Stimulated activated CD8-positive, alpha-beta memory T cell treated with anti-CD3 and anti-CD28 coated beads, Interleukin-12 subunit alpha, Interleukin-12 subunit beta, amount 100 ng/mL, for 4 hours (primary cell): ENCODE measurements at places on chromosomes 7 and 10.

DNA sequence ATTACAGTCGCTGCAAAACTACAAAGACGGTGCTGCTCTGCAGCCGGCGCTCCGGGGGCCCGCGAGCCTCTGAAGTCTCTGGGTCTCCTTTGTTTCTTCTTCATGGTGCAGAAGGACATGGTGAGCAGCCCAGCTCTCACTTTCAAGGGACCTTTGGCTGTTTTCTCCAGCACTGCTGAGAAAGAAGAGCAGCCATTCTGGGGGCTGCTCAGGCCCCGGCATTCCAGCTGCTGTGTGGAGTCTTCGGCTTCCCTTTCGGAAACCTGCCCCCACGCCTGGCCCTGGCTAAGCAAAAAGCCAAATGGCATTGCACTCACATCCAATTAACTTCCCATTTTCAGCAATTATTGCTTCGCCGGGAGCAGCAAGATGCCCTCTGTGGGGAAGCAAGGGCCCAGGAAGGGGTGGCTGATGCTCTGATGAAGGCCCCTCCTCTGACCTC, 555.7 kb downstream of the PTPRN2 start:
- no peak for DNase-seq

- DNase-seq, result no peak
These were observed 24.1 kb downstream of the ZRANB1 start for GRCh38 chr10:124966008-124966407.

- no peak for DNase-seq
These were observed 201.3 kb downstream of the MAD1L1 start for GRCh38 chr7:2031451-2031845.

DNA sequence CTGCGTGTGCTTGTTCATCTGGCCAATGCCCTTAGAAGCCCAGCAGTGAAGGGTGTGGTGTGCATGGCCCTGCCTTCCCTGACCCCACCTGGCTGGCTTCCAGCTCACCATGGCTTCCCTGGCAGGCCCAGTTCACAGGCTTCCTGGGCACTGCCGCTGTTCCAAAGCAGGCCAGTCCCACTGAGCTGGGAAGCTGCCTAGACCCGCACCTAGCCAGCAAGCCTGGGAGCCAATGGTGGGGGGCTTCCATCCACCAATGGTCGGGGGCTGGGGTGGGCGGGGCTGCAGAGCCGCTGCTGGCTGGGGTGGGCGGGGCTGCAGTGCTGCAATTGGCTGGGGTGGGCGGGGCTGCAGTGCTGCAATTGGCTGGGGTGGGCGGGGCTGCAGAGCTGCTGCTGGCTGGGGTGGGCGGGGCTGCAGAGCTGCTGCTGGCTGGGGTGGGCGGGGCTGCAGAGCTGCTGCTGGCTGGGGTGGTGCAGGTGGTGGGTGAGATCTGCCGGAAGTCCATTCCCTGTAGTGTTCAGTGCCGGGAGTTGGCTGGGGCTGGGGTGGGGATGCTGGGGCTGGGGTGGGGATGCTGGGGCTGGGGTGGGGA, 12.4 kb downstream of the CALY start:
- no peak for DNase-seq
